ENCODE measurements at places on chromosomes 7 and 10.

DNA sequence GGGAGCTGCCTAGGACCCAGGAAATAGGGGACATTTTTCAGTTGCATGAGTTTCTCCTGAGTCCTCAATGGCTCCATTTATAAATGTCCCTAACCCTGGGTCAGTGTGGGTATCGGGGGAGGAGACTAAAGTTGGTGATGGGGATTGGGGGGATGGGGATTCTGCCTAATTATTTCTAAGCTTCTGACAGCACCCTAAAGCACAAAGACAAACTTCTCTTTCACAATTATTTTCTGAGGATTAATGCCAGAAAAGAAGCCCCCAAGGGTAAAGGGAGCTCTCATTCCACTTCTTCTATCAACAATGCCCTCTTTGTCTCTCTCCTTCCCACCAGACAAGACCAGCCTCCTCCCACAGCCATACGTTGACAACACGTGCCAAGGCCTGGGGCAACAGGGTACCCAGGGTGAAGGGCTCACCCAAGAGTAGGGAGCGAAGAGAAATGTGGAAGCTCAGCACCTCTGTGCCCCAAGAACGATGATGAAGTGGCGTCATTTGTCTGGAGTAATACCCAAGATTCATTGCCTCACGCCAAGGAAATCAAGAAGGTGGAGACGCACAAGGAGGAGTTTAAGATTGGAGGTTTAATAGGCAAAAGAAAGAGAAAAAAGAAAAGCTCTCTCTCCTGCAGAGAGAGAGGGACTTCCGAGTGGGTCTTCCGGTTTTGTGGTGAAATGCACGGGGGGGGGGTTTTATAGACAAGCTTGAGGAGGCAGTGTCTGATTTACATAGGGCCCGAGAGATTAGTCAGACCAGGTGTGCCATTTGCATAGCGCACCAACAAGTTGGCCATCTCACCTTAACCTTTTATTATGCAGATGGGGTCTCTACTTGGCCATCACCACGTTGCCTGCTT lies 14.4 kb upstream of the GJC3 start:
- DNase-seq = no peak

DNA sequence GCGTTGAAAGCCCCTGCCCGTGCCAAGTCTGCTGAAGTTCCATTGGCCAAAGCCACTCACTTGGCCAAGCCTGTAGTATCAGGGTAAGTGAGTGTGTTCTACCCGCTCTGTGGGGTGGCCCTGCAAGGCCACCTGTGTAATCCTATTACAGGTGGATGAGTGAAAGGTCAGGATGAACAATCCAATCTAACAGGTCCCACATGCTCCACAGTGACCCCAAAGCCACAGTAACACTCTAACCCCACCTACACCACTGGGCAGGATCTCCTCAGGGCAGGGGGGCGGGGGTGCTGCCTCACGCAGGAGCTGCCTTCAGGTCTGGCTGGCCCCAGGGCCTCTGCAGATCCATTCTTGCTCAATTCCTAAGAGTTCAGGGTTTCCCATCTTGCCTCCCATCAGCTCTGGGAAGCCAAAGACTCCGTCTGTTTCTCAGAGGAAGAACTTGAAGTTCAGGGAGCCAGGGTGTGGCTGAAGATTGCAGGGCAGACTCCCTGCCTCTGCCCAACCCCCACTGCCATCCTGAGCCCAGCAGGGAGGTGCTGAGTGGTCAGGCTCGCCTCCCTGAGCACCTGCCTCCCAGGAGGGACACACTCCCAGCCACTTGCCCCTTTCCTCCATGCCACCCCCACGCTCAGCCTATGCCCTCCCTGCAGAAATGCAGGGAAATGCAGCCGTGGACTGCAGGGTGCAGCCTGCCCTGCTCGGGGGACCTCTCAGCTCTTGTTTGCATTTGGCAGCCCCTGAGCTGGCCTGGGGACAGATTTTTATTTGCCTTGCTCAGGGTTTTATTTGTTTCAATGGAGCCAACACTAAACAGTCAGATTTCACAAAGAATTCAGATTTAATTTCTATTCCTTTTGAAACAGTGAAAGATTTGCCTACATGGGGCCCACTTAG lies 9.8 kb upstream of the COMTD1 start:
- no peak for DNase-seq

DNA sequence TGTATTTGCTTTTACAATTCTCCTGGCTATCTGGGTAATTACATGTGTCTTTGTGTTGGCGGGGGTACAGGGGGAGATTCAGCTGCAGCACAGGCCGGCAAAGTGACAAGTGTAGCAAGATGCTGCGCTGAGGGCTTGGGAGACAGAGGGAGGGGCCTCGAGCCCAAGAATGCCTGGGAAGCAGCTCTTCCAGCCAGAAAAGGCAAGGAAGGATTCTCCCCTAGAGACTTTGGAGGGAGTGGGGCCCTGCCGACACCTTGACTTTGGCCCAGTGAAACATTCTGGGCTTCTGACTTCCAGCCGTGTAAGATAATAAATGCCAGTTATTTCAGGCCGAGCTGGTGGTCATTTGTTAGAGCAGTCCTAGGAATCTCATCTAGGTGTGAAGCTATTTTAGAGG lies 7.2 kb upstream of the REPIN1 start:
- DNase-seq = no peak

DNA sequence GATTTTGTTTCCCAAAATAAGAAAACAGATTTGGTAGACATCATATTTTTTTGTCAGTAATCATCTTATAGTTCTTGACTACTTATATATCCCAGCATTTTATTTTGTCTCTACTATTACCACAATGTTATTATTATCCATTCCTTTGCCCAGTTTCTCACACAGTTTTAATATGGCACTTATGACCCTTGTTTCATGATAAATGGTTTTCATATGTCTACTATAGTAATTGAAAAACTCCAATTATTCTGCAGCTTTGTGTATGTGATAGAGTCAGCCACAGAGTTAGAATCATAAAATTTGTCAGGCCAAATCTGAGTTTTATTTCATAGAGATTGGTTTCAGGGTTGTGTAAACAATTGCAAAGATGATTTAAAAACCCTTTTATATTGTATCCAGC lies 203.9 kb downstream of the MALRD1 start:
- no peak for DNase-seq

DNA sequence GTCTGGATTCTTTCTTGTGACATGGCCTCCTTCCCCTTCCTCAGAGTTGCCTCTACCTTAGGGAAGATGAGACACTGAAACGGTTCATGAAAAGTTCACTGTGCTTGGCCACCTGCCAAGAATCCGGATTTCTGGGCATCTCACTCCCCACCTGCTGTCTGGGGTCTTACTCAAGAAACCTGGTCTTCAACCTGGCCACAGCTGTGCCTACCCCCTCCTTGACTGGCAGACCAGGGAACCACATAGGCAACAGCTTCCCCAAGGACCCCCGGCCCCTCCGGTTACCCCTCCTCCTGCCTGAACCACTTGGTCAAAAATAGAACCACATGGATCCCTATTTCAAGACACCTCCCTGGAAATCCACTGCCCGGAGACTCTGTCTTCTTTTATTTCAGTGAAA lies 58.7 kb upstream of the NANOS1 start:
- no peak for DNase-seq

GRCh38 chr10:98173260-98173659 lies 38.8 kb downstream of the R3HCC1L start:
- no peak for DNase-seq

- no peak for DNase-seq
Measured at GRCh38 chr10:21289271-21289670, 236.2 kb downstream of the SKIDA1 start.

DNA sequence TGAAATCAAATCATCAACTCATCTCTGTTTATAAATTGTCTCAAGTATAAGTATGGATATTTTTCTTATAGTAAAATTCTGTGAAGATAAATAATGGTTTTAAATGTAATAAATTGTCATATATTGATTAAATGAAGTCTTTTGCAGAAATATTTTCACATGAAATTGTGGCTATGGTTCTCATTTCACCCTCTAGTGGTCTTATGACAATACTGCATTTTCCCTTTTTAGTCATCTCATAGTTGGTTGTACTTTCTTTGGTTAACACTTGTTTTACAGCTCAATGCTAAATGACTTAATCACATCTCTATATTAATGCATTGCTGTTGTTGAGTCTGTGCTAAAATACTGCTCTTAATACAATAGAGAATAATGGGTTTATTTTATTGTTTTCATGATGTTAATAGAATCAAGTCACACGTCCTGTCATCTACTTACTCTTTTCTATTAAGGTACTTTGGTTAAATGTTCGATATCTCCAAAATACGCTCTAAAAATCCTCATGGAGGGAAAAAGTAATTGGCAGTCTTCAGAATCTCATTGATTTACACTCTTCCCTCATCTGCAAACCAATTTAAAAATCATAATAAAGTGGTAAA lies 38.0 kb upstream of the CACNA2D1 start:
- peak; percentile 8 for DNase-seq

GRCh38 chr10:78899098-78899754 lies 169.5 kb upstream of the ZMIZ1 start:
- no peak for DNase-seq

DNA sequence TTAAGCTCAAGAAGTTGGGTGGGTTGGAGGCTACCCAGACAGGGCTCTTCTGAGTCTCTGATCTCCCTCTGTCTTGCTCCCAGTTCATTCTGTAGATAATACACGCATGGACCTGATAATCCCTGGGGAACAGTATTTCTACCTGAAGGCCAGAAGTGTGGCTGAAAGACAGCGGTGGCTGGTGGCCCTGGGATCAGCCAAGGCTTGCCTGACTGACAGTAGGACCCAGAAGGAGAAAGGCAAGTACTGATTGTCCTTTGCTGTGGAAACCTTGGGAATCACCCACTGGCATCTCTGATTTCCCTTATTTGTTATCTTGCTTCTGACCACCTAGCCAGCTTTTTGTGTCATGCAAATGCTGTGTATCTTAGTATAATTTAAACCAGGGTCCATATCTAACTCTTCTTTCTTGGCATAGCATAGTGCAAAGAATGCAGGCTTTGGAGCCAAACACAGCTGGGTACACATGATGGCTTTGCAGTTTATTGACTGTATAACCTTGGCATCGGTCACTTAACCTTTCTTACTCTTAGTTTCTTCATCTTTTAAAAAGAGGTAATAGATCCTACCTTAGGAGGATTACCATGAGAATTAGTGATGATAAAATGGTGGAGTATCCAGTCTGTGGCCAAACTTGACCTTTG lies 18.0 kb downstream of the PLEKHA8 start:
- no peak for DNase-seq

GRCh38 chr10:119526621-119527592 lies 15.6 kb downstream of the RGS10 start:
- peak; percentile 27 for DNase-seq

GRCh38 chr7:11848251-11848650 lies 16.3 kb upstream of the THSD7A start:
- DNase-seq = no peak

GRCh38 chr7:22109761-22110160 lies 164.1 kb upstream of the CDCA7L start:
- peak; percentile 16 for DNase-seq

DNA sequence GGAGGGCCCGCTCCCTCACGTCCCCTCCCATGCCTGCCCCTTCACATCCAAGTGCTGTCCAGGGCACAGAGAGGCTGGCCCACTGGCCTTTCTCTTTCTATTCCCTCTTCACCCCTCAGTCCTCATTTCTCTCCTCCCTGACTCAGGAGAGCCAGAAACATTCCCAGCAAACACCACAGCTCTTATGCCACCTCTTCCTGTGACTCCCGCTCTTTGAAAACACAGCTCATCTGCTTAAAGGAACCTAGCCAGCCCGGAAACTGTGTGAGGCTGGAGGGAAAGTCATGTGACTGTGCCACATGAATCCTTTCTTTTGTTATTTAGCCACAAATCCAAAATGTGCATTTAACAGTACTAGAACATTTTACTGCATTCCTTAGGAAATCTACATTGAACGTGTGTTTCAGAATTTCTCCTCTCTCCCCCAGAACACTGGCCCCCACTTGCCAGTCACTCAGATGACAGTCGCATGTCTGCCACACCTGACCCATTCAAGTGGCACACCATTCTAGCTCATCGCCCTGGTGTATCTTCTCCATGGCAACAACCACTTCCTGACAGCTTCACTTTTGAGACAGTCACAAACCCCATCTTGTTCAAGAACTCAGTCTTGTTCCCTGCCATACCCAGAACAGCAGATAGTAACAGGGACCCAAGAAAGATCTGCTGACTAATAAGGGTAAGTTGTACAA lies 42.8 kb downstream of the GRB10 start:
- no peak for DNase-seq

DNA sequence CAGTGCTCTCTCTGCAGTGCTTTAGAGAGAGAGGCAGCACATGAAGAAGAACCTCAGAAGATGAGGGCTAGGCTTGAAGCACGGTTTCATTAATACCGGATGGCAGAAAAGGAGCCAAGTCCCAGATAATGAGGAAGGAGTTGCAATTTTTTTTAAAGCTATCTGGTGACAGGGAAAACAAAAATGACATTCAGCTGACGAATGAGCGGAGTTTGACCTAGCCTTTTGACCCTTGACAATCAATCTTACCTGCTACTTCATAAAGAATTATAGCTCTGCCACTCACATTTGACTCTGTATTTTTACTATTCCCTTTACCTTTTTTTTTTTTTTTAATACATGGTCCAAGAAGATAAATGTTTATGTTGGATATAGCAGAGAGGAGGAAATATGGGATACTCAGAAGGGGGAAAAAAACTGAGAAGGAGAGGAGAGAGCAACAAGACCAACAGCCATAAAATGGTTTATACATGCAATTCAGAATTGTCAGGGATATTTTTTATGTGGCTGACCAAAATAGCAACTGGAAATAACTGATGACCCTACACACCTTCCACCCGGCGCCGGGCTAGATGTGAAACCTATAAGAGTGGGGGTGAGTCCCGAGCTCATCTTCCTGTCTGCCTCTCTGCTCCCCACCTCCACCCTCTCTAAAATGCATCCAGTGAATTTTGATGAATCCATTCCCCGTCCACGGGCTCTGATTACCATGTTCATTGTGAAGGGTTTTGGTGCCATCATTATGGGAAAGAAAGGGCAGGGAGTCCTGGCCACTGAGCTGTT lies 274.4 kb upstream of the YAE1 start:
- peak; percentile 20 for DNase-seq

GRCh38 chr10:44240584-44241205 lies 144.2 kb downstream of the CXCL12 start:
- no peak for DNase-seq

All from HuH-7 (cell line).